ENCODE measurements at places on chromosomes 3 and 15. TPM values are rescaled to one million over a fixed set of nuclear protein-coding genes. Genes with fewer than 3 reads are reported as not detected.

PP2D1 gene
- total RNA-seq, result not detected

NAALADL2 gene
- not detected for total RNA-seq

EAF2 gene
- total RNA-seq, result 2.2 TPM

TERC gene
- total RNA-seq, result 0.16 TPM

ATP13A5 gene
- total RNA-seq, result not detected

All from A549 treated with CpdA at 1 μM for 4 hours (cell line).